T-helper 9 cell (primary cell): ENCODE measurements at places on chromosomes 6 and 20.

GRCh38 chr20:12875510-12875909 lies 133.3 kb upstream of the SPTLC3 start:
- DNase-seq = no peak

- DNase-seq = no peak
Observed at GRCh38 chr6:39157511-39157910, 42.5 kb upstream of the SAYSD1 start.

GRCh38 chr6:38479331-38479730 lies 160.4 kb downstream of the BTBD9 start:
- no peak for DNase-seq

DNA sequence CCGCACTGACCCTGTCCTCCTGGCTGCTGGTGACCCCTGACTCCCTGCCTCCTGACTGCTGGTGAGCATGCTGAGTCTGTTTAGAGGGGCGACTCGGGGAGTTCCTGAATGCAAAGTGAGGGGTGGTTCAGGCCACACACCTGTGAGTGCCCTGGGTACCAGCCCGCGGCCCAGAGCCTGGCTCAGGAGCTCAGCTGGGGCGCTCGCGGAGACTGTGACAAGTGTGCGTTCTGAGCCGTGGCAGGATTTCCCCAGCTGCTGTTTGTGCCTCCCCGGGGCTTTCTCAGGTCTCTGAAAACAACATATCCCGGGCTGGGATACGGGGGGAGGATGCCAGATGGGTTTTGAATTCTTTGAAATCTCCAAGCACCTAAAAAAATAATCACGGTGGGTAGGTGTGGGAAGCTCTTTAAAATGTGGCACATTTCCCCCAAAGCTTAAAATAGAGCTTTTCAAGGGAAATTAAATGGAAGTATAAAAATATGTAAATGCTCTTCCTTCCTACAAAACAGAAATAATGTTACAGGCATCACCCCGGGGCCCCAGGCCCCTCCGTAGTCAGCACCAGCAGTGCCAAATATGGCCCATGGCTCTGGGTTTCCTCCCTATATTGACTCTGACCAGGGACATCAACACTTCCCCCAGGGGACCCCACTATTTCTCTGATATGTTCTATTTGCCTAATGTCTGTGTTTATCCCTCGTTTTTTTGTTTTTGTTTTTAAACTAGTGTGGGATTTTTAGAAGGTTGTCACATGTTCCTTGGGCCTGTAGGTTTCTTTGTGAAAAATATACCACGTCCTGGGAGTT lies 49.9 kb upstream of the TAGAP start:
- DNase-seq = no peak

GRCh38 chr6:114323784-114324183 lies 19.0 kb downstream of the HS3ST5 start:
- no peak for DNase-seq

GRCh38 chr6:136333824-136334464 lies 44.3 kb upstream of the BCLAF1 start:
- no peak for DNase-seq

- DNase-seq = no peak
Observed at GRCh38 chr20:64192406-64192805, 28.2 kb downstream of the MYT1 start.

- DNase-seq = no peak
Observed at GRCh38 chr6:111243095-111243494, 155.8 kb downstream of the SLC16A10 start.

GRCh38 chr6:27544612-27545260 lies 71.8 kb upstream of the ZNF184 start:
- DNase-seq = no peak

DNA sequence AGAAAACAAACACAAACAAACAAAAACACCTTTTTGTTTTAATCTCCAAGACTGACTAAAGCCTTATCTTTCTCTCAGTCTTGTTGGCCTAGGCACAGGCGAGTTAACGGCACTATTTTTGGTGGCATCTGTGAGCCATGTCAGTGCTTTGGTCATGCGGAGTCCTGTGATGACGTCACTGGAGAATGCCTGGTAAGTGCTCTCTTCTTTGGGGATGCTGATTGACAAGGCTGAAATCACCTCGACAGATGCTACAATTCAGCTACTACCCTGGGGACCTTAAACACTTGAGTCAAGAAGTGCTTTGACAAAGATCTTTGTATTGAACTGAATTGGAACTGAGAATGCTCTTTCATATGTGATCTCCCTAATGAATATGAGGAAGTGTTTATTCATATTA lies 384.1 kb downstream of the LAMA2 start:
- no peak for DNase-seq

- no peak for DNase-seq
Observed at GRCh38 chr6:170052991-170053821, 237.7 kb downstream of the DLL1 start.

- no peak for DNase-seq
Observed at GRCh38 chr20:39045676-39046075, 83.5 kb downstream of the DHX35 start.

- DNase-seq = no peak
Observed at GRCh38 chr6:93242049-93242448, 177.3 kb downstream of the EPHA7 start.

DNA sequence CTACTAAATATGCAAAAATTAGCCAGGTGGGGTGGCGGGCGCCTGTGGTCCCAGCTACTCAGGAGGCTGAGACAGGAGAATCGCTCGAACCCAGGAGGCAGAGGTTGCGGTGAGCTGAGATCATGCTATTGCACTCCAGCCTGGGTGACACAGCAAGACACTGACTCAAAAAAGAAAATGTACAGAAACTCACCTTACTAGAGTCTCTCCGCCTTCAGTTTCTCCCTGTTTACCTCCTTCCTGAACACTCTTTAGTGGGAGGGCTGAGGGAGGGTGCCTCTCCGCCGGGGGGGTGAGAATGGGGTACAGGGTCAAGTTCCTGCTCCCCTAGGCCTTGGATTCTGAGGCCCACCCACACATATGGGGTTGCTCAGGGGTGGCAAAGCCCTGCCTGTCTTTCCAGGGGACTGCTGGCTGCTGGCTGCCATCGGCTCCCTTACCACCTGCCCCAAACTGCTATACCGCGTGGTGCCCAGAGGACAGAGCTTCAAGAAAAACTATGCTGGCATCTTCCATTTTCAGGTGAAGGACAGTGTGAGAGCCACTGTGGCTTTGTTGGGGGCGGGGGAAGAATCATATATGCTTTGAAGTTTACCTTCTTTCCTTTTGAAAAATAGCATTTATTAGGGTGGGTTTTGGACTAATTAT lies 13.4 kb downstream of the CAPN11 start:
- DNase-seq = no peak

DNA sequence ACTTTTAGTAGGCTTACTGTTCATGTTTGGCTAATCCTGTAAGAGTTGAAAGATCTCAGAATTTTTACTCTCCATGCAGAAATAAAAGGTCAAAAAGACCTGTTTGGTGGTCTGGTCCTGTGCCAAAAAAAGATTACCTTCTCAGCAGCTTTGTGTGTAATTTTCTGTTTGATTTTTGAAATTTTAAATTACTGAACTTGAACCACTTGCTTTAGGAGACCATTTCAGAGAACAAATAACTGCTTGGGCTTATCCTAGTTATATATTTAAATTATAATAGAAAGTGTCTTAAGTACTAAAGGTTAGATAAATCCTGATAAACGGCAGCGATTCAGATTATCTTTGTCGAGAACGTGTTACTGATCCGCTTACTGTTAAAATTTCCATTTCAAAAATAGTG lies 118.3 kb upstream of the GRIK2 start:
- DNase-seq = no peak

DNA sequence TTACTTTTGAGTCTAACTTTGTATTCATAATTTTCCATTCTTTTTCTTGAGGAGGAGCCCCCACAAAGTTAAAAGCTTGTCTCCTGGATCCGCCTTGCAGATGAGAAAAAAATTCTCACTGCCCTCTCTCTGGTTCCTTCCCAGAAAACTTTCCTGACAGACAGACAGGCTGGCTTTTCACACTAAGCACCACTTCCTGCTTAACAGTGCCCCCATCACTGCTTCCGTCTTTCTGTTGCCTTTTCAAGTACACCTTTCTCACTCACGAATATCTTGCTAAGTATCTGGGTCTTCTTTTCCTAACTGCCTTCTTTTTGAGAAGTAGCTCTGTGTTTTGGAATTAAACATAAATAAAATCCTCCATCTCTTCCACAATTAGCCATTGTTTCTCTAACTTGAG lies 19.8 kb upstream of the LMBRD1 start:
- DNase-seq = no peak

DNA sequence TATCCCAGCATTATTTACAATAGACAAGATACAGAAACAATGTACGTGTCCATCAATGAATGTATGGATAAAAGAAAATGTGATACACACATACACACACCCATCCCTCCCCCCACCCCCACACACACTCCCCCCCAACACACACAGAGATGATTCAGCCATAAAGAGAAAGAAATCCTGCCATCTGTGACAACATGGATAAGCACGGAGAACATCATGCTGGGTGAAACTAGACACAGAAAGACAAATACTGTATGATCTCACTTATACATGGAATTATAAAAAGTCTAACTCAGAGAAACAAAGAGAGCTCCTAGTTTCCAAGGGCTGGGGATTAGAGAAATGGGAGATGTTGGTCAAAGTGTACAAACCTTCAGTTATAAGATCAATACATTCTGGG lies 104.8 kb upstream of the LY86 start:
- no peak for DNase-seq

DNA sequence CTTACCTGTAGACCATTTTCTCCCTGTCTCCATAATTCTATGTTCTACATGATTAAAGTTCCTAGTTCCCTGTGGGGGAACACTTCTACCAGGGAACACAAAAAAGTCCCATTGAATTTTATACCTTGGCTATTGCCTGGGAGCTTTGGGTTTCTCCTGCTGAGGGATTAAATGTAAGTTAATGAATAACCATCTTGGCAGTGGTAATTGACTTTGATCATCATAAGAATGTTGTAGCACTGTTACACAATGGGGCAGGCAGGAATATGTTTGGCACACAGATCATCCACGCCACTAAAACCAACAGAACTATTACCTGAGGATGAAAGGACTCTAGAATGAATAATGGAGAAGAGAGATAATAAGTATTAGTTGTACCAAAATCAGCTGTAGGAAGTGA lies 1106.2 kb upstream of the GJE1 start:
- DNase-seq = no peak

DNA sequence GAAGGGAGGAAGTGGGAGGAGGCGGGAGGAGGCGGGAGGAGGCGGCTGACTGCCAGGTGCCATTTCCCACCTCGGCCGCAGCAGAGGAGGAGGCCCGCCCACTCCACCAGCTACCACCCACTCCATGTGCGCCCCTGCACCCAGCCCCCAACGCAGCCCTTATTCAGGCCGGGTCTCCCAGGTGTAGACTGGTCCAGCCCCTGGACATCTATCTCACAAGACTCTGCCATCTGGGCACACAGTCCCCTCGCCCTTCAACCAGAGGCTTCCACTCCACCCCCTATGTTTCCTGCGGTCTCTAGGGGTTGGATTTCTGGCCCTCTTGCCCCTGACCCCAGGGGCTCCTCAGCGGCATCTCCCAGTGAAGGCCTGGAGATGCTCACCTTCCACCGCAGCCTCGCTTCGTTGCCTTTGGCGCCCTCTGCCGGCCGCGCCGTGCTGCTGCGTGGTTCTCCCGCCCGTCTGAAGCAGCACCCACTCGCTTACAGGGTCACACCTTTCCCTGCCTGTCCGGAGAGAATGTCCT lies 32.6 kb upstream of the FAM83D start:
- DNase-seq = peak; percentile 78

DNA sequence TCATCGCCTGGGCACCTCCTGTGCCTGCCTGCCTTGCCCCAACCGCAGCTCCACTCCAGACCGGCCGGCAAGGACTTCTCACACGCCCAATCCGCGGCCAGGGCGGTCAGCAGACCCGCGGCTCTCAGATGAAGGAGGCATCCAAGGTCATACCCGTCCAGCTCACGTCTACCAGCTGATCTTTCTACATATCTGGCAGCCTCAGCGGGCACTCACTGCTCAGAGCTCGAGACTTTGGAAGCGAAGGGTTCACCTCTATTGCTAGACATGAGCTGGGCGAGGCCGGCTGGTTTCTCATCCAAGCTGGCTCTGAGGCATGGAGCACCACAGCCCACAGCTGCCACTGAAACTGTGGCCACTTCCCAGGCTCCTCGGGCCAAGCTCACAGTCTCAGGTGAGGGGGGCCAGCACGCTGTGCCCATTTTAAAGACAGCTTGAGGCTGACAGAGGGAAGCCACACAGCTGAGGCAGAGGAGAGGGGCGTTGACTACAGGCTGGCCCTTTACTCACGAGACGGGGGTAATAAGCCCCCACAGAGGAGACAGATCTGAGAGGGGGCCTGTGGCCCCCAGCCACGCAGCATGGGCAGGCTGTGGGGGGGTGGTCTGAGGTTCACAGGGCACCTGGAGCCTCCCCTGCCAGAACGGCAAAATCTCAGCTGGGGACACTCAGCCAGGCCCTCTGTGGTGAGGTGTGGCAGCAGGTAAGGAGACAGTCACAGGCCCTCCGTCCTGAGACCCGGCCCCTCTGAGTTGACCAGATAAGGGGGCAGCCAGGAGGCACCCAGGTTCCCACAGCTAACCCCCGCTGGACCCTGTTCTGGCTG lies 2.0 kb downstream of the LAMA5 start:
- DNase-seq = no peak

DNA sequence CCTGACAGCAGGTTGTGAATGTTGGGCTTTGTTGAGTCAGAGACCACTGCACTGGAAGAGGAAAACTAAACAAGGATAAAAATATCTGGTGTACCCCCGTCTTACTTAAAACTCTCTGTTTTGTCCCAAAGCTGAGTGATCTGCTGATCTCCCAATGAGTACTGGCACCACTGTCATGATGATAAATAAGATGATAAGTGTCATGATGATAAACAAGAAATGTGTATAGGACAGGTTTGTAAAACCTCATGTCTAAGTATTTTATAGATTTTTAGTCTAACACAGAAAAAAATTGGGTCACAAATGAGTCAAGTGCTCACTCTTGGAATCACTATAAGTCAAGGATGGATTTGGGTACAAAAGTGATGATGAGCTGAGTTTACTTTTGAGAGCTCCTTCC lies 8.5 kb upstream of the SIM1 start:
- DNase-seq = no peak

GRCh38 chr20:57724610-57725405 lies 15.0 kb upstream of the PMEPA1 start:
- no peak for DNase-seq
